AG10803 (cell line): ENCODE measurements at places on chromosomes 12 and 14.

- DNase-seq, result no peak
These were observed 80.7 kb downstream of the KCNA5 start for GRCh38 chr12:5124401-5124800.

DNA sequence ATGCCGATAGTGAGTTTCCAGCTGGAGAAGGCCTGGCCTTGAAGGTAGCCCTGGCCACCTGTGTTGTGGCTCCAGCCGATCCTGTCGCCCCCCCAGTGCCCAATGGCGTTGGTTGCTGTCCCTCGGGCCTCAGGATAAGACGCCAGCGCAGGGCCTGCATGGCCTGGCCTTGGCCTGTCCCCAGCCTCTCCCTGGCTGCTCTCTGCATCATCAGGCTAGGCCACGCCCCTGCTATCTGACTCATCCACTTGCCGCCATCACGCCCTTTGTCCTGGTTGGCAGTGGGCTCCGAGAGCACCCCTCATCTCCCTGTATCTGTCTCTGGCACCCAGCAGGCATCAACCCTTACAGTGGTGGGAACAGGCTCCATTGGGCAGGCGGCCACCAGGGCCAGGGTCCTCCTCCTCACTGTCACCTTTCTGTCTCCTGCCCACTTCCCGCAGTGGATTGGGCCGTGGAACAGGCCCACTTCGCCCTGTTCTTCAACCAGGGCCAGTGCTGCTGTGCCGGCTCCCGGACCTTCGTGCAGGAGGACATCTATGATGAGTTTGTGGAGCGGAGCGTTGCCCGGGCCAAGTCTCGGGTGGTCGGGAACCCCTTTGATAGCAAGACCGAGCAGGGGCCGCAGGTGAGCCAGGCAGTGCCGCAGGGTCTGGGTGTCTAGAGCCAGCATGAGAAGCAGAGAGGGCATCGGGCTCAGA is 25.6 kb downstream of the ALDH2 start:
- DNase-seq, result no peak

GRCh38 chr12:59500915-59501314 is 94.9 kb upstream of the SLC16A7 start:
- DNase-seq, result no peak

- DNase-seq, result no peak
These were observed 28.3 kb downstream of the ATF7IP start for GRCh38 chr12:14393751-14394150.

DNA sequence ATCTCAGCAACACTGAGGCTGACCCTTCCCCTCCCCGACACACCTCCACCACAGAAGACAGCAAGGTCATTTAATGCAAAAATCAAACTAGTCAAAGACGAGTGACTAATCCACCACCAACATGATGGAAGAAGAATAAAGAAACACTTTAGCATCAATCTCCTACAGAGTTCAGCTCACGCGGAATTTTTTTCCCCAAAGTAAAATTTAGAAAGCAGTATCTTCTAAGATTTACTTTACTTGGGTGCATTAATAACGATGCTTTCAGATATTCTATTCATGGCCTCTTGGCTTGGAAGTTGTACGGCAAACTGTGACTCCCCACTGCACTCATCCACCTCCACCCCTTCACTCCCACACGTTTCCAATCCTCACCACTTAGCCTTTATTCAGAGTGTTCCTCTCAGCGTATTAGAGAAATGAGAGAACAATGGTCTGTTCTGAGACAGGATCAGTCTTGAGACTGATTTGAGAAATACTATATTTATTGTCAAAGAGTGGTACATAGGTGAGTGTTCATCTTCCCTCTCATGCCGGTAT is 1.9 kb downstream of the EGLN3 start:
- no peak for DNase-seq

DNA sequence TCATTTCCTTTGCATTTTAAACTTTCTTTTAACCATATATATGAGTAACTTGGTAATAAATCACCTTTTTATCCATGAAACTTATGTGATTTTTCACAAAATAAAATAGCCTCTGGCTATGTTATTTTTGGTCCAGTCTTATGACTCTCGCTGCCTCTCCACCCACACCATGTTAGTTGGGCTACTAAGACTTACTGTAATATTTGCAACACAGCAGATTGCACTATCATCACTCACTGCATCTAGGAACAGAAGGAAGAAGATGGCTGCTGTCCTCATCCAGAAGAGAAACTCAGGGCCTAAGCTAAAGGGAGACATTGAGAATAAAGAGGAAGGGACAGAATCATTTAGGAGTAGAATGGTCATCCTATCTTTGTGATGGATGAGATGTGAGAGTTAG is 12.6 kb upstream of the B4GALNT3 start:
- DNase-seq, result no peak

GRCh38 chr12:67765776-67766766 is 117.5 kb downstream of the DYRK2 start:
- peak; percentile 79 for DNase-seq
